ENCODE measurements at places on chromosomes 12 and 14.

DNA sequence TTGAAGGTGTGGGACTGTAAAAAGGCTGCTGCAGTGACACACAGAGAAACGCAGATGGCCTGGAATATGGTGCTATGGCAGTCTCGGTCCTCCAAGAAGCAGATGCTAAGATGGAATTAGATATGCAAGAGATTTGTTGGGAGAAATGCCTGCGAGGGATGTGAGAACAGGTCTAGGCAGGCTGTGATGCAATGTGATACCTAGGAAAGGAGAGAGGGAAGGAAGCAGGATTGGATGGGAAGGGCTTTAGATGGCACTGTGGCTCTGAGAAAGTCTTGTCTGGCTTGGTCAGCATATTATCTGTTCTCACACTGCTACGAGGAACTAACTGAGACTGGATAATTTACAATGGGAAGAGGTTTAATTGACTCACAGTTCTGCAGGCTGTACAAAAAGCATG is 374.4 kb downstream of the BCAT1 start:
- DNase-seq: no peak

DNA sequence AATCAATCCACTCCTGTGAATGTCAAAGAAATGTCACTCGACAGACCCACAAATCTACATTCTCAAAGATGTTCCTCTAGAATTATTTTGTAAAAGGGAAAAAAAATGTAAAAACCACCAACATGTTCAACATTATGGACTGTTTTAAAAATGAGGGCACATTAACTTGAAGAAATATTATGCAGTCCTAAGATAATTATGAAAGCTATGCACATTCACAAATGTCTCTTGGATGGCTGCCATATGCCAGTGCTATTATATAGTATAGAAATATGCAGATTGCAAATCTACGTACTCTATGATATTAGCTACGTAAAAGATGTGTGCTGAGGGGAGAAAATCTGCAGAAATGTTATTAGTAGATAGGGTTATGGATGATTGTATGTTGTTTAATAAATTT is 334.2 kb downstream of the BMP4 start:
- no peak for DNase-seq

GRCh38 chr12:99138393-99138792 is 493.3 kb downstream of the APAF1 start:
- DNase-seq: no peak

GRCh38 chr12:34406996-34407300 is 384.7 kb downstream of the ALG10 start:
- DNase-seq: peak; percentile 7

DNA sequence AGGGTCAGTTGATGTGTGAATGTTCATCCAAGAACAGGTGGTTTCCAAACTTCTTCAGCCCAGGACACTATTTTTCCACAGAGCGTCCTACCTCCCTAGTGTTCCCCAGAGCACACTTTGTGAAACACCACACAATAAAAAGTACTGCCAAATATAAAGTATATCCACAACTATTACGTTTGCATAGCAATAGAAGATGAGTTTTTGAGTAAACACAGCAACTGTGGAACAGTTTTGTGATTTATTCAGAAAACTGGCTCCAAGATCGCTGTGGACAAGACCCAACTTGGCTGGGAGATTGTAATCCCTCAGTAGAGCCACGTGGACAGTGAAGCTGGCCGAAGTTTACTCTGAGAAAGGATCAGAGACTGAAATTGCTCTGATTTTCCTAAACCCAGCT is 14.5 kb upstream of the MAP1LC3B2 start:
- no peak for DNase-seq

DNA sequence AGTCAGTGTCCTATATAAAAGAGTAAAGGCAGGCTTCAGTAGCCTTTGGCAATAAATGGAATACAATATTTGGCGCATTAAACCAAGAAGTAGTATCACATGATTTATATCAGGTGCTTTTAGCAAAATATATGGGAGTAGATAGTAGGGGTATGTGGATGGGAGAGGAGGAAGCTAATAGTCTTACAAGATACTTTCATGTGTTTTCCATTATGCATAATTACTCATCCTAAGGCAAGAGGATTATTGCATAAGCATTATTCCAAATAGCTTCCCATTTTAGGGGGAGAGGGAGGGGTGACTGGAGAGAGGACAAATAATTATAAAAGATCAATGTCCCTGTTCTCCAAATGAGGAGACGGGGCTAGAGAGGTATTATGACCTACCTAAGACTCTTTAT is 104.3 kb downstream of the DUSP6 start:
- DNase-seq: no peak

GRCh38 chr12:111353603-111354295 is 15.1 kb downstream of the PHETA1 start:
- no peak for DNase-seq

DNA sequence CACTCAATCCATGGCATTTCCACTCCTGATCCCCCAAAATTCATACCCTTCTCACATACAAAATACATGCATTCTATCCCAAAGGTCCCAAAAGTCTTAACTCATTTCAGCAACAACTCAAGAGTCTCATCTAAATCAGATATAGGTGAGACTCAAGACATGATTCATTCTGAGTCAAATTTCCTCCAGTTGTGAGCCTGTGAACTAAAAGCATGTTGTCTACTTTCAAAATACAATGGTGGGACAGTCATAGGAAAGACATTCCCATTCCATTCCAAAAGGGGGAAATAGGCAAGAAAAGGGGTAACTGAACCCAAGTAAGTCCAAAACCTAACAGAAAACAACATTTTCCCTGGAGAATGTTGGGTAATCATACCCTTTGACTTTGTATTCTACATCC is 103.3 kb downstream of the C12orf75 start:
- DNase-seq: no peak

DNA sequence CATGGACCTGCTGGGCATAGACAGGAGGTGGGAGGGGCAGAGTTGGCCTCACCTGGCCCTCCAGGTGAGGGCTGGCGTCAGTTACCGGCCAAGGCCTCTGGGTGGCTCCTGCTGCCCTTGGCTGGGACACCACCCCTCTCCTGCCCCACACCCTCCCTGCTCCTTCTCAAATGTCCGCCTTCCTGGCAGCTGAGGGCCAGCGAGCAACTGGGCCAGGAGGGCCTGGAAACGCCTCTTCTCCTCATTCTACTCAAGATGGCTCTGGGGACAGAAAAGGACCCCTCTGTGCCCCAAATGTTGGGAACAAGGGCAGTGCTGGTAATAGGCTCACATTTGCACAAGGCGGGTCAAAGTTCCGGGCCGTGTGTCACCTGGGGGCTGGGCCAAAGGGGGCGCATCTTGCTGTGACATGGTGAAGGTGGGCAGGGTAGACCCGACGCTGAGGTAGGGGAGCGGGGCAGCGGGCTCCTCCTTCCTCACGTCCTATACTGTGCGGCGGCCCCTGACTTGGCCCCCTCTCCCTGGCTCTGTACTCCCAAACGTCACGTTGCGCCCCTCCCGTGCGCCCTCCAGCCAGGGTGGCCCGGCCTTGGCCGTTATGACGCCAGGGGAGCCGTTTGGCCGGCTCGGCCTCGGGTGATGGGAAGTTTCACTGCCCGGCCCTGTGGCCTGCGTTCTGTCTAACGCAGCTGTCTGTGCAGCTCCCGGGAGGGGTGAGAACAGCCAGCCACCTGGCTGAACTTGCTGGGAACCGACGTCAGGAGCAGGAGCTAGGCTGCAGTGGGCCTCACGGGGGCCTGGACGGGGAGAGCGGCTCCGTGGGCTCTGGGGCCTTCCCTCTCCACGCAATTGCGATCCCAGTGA is 18.0 kb upstream of the DLK1 start:
- no peak for DNase-seq

GRCh38 chr12:50220363-50220995 is 53.3 kb upstream of the CERS5 start:
- no peak for DNase-seq

- no peak for DNase-seq
Observed at GRCh38 chr12:132446633-132447326, 43.2 kb upstream of the FBRSL1 start.

DNA sequence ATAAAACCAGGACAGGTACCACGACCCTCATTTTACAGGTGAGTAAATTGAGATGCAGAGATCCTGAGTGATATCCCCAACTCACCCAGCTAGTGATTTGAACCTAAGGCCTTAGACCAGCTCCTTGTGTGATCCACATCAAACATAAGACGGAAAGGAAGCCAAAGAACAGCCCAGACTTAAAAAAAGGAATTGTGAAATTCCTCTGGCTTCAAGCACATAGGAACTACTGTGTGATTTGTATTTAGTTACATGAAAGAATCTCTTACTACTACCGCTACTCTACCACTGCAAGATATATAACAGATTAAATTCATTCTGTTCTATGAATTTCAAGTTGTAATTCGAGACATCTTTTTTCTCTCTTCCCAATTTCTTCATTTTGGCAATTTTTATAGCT is 10.5 kb downstream of the E2F7 start:
- DNase-seq: no peak

DNA sequence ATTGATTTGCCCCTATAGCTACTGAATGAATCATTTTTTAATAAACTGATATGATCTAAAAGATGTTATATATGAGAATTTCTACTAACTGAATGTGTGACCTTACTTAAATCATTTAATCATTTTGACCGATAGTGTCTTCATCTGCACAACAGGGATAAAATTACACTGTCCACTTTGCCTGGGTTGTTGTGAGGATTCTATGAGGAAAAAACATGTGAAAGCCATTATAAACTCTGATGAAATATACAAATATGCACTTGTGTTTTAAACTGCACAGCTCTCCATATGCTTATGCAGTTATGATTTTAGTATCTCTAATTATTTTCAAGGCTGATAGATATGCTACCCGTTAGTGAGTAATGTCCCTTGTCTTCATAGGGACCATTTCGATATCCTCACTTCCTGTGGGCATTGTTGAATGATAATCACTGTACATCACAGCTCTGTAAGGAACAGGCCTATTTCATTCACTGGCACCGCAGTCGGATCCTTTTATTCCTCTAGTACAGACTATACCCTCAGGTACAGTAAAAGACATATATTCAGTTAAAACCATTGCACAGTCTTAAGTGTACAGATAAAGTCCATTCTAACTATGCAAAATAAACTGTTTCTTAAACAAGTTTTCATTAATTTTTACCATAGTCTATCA is 88.7 kb upstream of the RAP1B start:
- no peak for DNase-seq

GRCh38 chr12:78641837-78642423 is 222.6 kb upstream of the SYT1 start:
- no peak for DNase-seq

DNA sequence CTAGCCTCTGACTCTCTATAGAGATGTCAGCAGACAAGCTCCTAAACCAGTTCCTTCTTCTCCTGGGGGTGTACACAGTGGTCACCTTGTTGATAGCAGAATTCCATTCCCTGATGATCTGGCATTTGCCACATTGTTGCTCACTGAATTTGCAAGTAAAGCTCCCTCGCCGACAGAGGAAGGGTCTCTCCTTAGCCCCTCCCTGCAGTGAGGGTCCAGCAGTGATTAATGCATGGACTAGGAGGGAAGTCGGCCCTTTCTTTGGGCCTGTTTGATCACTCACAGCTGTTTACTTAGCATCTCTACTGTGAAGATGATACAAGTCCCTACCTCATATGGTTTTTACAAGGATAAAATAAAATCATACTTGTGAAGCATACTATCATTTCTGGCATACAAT is 23.3 kb upstream of the APPL2 start:
- DNase-seq: no peak

DNA sequence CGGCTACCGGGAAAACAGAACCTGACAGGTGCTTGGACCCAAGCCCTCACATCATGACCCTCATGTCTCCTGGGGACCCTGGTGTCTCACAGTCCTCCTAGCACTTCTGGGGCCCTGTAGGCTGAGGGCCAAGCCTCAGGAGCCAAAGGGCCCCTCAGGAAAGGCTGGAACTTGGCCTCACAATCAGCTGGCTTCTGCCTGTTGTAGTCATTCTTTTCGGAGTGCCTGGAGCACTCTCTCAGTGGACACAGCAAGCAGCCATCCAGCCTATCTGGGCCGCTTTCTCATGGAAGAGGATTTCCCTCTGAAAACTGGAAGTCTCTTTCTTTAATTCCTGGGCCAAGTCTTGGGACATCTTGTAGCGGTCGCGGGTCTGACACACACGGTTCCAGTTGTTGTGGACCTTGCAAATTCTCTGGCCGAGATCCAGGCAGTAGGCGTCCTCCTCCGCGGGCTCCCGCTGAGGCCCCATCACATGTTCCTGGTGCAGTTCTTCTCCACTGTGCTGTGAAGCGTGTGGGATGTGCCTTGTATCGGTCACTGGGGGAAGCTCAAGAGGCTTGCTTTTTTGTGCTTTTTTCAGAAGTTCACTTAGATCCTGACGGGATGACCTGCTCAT is 169.3 kb downstream of the EMP1 start:
- no peak for DNase-seq

DNA sequence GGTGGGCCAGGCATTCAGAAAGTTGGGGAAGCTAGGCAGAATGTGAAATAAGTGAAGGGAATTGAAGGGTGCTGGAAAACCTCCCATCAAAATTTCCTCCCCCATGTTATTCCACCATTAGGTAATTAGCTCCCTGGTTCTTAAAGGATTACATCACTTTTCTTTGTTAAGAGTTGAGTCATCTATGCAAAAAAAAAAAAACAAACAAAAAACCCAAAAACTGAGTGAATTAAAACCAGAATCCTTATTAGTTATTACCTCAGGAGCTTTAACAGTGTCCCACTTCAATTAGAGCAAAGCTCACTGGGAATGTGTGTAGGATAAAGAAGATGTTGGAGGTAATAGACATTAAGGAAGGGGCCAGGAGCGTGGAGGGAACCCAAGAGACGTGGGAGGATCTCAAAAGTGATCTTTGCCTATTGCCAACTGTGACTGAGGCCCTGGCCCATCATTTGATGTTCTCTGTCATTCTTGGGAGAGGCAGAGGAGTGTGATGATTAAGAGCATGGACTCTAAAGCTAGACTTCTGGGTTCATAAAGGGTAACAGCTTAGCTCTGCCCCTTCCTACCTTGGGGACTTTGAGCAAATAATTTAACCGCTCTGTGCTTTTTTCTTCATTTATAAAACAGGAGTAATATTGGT is 364.7 kb downstream of the APAF1 start:
- no peak for DNase-seq

DNA sequence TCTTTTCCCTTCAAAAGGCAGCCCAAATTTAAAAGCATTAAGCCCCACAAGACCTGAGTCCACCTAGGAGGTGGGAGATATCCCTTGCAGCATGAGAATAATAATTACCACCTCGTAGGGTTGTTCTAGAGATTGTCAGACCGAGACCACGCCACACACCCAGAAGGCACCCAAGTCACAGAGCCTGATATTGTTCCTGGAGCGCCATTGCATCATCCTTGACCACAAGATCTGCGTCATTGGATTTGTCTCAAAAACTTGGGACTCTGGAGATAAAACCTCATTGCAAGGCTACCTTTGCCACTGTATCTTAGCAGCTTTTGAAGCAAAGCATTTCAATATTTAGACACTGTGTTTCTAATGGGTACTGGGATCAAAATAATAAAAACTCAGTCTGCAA is 29.4 kb upstream of the PPP2R5C start:
- DNase-seq: no peak

DNA sequence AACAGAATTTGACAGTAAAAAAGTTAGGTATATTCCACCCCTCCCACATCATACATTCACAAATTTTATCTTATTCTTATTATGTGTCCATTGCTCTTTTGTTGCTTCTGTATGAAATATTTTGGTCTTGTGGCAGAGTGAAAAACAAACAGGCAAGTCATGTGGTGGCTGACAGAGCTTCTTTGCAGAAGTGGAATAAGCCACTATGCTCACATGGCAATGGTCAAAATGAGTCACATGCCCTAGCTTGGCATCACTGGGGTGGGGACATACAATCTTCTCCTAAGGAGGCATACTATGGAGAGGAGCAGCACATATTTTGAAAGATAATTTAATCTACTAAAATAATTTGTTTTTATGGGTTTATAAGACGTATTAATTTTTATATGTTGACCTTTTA is 27.7 kb upstream of the CMA1 start:
- no peak for DNase-seq

Measured in activated B cell treated with CpG ODN at 0.5 μM for 24 hours (primary cell).